ENCODE measurements at places on chromosomes 6 and 20.

- no peak for DNase-seq
Measured at GRCh38 chr6:1609041-1609647, 571 bp upstream of the FOXC1 start.

- DNase-seq = no peak
Measured at GRCh38 chr6:79971193-79971592, 23.8 kb upstream of the ELOVL4 start.

DNA sequence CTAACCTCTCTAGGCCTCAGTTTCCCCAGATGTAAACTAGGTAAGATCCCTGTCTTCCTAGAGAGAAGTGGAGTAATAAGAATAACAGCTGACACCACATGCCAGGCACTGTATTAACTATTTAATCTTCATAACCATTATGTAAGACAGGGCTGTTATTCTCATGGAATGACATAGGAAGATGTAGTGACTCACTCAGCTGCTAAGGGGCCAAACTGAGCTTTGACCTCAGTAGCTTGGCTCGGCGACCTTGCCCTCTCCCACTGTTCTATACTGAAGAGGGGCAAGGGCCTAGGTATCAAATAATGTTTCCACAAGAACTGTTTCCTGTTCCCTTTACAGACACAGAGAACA is 2.9 kb upstream of the MDGA1 start:
- no peak for DNase-seq

DNA sequence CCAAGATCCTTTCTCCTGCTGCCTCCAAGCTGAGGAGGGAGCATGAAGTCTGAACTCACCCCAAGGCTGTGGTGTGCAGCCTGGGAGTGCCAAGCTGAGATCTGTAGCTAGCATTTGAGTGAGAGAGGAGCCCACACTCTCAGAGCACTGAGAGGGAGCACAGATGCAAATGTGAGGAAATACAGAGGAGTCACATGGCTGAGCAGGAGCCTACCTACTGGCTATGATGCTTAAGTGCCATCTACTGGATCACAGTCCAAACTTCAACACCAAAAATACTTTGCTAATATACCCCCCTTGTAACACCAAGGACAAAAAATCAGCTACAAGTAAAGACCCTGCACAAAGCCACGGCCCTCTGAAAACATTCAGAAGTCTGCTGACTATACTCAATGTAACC is 94.4 kb upstream of the IMPG1 start:
- no peak for DNase-seq

GRCh38 chr20:22815603-22816315 is 219.4 kb upstream of the SSTR4 start:
- no peak for DNase-seq

DNA sequence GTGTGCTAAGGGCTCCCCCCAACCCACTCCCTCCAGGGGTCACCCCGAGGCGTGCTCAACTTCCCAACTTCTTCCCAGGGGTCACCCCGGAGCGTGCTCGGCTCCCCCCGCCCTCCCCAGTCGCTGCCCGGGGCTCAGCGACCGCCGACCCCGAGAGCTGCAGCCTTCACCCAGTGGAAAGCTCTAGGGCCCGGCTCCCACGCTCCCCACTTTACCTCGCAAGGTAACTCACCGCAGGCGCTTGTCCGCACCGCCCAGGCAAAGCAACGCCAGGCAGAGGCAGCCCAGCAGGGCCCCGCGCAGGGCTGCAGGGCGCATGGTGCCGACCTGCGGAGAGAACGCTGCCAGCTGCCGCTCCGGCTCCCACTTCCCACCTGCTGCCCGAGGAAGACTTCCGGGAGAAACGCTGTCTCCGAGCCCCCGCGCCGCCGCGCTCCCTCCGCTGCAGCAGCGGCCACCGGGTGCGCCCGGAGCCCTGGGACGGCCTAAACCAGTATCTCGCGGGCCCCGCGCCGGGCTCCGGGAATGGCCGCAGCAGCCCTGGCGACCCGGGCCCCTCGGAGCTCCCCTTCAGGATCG is 396 bp downstream of the RNASET2 start:
- DNase-seq = no peak

GRCh38 chr20:2749951-2750490 is 50.4 kb downstream of the CPXM1 start:
- no peak for DNase-seq

DNA sequence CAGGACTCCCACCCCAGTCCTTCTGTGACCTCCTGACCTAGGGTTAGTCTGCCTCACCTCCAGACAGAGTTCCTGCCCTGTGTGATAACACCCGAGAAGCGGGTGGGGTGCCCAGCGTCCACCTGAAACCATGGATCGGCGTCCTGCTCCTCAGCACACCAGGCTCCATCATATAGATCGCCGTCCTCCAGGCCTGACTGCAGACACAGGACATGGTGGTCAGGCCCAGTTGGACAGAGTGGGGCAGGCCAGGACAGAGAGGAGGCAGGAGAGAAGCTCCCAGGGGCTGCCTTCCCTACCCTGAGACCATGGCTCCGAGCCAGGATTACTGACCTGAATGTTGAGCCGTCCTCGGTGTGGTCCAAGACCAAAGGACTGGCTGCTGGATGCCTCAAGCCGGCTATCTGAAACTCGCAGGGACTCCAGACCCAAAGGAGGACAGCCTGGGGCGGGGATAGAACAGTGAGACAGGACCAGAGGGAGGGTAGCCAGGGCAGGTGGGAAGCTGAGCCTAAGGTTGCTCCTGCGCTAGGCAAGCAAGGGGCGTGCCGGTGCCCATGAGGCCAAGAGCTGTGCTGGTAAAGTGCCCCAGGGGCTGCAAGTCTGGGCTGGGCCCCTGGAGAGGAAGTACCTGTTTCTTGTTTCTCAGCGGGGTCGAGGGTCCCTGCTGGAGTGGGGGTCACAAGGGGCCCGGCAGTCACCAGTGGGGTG is 2.2 kb downstream of the CPXM1 start:
- no peak for DNase-seq

DNA sequence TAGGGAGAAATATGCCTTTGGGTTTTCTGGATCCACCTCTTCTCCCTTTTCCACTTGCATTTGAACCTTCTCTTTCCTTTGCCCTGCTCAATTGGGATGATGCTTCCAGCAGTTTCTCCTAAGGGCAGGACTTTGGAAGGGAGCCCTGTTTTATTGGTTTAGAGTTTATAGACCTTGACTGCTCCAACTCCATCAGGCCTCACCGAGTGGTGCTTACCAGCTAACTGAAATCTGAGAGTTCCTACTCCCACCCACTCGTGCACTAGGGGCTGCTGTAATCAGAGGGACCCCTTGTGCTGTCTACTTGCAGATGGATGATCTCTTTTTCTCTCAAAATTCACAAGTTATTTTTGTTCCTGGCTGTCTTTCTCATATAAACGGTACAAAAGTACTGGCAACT is 121.3 kb upstream of the SLC22A16 start:
- no peak for DNase-seq

DNA sequence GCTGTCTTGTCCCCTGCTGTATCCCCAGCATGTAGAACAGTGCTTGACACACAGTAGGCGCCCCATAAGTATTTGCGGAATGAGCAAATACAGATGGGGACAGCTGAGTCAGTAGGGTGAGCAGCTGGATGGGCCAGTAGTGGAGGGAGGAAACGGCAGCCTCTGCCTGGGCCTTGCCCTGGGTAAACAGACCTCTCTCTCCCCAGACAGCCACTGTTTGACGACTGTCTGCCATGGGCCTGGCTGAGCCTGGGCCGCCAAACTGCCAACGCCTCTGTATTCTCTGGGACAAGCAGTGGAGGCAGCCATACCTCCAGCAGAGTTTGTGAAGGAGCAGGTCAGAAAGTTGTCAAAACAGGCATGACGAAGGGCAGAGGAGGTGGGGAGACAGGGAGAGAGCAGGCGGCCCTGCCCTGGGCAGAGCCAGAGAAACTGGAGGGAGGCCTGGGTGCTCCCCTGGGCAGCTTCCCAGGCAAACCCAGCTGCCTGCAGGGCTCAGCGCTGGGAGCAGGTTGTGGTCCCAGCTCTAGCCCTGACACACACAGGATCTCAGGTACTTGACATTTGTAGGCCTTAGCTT is 15.2 kb downstream of the HNF4A start:
- no peak for DNase-seq

- no peak for DNase-seq
Measured at GRCh38 chr6:2843138-2843740, 1.6 kb upstream of the SERPINB1 start.
